ENCODE measurements at places on chromosomes 5 and 9.

DNA sequence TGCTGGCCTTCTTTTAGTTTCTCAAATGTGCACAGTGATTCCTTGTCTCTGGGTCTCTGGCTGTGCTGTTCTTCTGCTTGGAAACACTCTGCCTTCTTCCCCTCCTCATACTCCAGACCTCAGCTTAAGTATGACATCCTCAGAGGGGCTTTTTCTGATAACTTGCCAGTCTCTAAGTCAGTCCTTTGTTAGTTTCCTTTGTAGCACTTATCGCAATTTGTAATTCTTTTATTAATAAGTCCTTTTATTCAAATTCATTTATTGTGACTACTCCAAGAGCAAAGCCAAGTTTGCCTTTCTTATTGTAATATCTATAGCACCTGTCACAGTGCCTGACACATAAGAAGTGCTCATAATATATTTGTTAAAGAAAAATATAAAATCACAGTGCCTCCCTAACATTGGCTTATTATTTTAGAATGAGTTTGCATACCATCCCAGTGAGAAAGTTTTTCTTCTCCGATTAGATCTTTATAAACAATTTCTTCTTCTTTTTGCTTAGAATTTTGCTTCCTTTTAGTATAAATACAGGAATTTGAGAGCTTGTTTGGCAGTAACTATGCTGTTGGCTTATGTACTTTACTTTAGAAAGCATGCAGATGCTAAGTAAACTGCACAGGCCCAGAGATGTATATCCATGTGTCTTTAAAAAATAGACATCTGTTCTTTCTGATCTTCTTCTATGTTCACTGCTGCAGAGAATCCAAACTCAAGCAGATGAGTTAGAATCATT, 198.0 kb downstream of the GAS1 start:
- no peak for DNase-seq

DNA sequence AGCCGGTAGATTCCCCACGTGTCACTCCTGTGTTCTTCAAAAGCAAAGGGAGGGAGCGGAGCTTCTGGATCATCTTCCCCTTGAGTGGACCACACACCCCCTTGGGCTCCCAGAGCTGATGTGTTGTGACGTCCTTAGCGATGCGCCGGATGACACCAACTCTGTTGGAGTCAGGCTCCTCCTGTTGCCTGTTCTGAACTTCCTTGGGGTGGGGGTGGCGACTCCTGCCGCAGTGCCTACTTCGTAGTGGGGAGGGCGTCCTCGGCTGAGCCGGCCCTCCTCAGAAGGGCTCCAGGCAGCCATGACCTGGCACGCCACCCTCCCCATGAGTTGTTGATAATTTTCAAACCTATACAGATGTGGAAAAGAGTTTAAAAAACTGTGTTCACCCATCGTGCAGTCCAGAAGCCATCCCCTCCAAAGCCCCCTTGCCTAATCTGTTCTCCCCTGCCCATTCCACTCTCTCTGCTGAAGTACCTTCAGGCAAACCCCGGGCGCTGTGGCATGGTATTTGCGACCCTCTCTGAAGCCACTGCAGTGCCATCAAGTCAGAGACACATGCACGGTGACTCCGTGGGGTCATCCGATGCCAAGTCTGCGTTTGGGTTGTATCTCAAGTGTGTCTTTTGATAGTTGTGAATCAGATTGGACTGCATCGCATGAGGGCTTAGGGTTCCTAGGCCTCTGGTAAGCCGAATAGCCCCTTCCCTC, 16.7 kb downstream of the EXOC3 start:
- no peak for DNase-seq

DNA sequence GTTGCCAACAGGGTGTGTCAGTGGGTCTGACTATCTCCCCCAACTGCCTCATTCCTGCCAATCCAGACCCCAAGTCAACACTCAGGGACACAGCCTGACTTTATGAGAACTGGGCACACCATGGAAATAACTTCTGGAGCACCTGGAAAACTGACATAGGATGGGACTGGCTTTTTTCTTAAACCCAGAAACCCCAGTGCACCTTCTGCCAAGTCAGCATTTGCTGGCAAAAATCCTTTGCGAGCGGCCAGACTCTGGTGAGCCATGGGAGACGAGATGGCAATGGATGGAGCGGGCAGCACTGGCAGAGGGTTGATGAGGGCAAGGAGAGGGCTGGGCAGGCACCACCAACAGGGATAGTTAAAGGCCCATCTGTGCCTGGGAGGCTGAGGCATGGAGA, 114.4 kb upstream of the OSMR start:
- DNase-seq: no peak

DNA sequence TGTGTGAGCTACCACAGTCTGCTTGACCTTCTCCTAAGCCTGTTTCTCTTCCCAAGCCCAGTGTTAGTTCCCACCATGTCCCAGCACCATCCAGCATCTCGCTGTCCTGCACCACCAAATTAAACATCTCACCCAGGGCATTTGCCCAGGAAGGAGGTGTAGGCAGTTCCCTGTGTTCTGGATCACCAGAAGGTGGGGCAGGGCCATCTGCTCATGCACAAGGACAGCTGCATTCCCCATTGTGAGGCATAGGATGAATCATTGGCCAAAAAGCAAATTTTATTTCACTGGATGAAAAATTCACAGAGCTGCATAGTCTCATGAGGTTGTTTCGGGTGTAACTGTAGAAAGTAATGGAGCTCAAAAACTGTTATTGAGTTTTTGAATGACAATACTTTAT, 89.5 kb upstream of the GRIA1 start:
- DNase-seq: peak; percentile 5

- no peak for DNase-seq
These were observed 36.0 kb downstream of the BNIP1 start for GRCh38 chr5:173180331-173180730.

- DNase-seq: no peak
These were observed 222.6 kb downstream of the CAAP1 start for GRCh38 chr9:26669701-26670670.

All from foreskin keratinocyte (primary cell).